ENCODE measurements at places on chromosomes 11 and 22.
A peak's percentile ranks its signal among the peaks of the same experiment; 100 is the strongest.

GRCh38 chr11:103903621-103904323 lies 132.7 kb upstream of the DDI1 start:
- DNase-seq: no peak

DNA sequence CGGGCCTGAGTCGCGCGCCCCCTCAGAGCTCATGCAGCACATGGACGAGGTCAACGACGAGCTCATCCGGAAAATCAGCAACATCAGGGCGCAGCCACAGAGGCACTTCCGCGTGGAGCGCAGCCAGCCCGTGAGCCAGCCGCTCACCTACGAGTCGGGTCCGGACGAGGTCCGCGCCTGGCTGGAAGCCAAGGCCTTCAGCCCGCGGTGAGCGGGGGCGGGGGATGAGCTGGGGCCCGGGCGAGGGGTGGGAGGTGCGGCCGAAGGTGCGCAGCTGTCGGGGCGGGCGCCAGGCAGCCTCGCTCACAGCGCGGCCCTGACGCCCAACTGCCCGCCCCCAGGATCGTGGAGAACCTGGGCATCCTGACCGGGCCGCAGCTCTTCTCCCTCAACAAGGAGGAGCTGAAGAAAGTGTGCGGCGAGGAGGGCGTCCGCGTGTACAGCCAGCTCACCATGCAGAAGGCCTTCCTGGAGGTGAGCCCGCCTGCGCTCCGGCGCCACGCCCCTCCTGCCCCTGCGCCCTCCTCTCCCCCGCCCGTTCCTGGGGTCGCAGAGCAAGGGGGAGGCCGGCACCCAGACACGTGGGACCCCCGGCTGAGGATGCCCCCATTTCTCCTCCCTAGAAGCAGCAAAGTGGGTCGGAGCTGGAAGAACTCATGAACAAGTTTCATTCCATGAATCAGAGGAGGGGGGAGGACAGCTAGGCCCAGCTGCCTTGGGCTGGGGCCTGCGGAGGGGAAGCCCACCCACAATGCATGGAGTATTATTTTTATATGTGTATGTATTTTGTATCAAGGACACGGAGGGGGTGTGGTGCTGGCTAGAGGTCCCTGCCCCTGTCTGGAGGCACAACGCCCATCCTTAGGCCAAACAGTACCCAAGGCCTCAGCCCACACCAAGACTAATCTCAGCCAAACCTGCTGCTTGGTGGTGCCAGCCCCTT lies 20.5 kb downstream of the EPS8L2 start:
- no peak for DNase-seq

DNA sequence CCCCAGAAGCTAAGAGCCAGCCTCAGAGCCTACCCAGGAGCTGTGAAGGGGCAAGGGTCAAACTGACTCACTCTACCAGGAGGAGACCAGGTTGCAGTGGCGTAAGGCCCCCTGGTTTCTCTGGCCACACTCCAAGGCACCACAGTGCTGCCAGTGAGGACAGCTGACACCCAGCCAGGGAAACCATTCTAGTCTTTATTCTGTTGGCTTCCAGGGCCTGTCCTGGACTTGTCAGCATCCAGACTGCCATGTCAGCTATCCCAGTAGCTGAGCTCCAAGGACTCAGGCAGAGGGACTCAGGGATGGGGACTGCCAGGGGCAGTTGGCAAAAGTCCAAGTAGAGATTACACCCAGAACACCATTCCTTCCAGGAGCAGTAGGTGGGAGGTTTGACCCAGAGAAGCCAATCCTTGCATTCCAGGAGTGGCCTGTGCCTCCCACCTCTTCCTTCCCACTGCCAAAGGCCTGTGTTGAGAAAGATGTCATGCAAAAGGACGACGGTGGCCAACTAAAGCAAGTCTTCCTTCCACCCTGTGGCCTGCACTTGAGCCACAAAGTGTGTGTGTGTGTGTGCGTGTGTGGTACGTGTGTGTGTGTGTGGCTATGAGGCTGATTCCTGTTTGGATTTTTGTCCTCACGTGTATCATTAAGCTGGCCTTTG lies 3.6 kb upstream of the MAPK8IP1 start:
- DNase-seq: no peak

GRCh38 chr11:88345408-88345807 lies 7.9 kb upstream of the CTSC start:
- DNase-seq: peak; percentile 32

- no peak for DNase-seq
These were observed 32.8 kb upstream of the SUSD2 start for GRCh38 chr22:24148266-24149197.

DNA sequence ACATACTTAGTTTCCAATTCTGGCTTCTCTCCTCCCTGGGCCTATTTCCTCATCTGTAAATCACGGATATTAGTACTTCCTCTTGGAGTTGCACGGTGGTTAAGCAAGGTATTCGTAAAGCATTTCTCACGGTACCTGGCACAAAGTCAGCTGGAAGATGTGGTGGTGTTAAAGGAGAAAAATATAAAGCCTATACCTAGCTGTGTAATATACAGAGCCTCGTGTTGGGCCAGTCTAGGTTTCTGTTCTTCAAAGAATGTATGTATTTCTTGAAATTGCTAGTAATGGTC lies 47.2 kb downstream of the DBX1 start:
- DNase-seq: no peak

- DNase-seq: peak; percentile 50
These were observed 3.4 kb downstream of the CCND1 start for GRCh38 chr11:69644071-69644961.

- DNase-seq: no peak
These were observed 1516.4 kb downstream of the TBC1D22A start for GRCh38 chr22:48278620-48279460.

DNA sequence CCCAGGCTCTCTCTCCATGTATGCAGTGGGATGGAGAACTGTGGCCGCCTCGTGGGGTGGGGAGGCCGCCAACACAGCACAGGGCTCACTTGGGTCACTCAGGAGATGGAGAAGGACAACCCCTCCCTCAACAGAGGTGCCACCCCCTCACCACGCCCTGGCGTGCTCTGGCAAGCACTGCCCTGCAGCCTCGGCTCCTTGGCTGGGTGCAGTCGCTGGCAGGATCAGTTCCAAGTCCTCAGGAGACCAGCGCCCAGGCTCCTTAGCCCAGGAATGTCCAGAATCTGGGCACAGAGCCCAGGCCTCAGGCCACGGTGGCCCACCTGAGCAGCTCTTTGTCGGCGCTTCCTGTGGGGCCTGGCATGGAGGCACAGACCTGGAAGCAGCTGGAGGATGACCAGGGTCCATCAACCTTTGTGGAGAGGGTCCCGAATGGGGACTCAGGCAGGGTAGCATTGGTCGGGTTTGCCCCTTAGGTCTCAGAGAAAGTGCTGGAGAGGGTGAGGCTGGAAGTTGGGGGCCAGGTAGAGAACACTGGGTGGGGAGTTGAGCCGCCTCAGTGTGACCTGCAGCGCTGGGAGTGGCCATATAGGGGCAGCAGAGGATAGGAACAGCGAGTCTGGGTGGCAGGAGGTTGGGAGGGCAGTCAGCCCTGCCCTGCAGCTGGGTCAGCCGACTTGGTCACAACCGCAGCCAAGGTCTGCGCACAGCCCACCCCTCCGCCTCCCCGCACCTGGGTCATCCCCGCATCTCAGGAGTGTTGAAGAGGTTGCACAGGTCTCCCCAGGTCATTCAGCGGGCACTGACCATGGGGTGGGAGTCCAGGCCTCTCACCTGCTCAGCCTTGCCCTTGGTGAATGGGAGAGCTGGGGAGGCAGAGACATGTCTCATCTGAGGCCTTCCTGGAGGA lies 8.2 kb downstream of the SUSD2 start:
- no peak for DNase-seq

GRCh38 chr11:78100676-78101472 lies 21.2 kb upstream of the NDUFC2 start:
- no peak for DNase-seq

- DNase-seq: no peak
These were observed 856.6 kb downstream of the METTL15 start for GRCh38 chr11:28964811-28965210.

DNA sequence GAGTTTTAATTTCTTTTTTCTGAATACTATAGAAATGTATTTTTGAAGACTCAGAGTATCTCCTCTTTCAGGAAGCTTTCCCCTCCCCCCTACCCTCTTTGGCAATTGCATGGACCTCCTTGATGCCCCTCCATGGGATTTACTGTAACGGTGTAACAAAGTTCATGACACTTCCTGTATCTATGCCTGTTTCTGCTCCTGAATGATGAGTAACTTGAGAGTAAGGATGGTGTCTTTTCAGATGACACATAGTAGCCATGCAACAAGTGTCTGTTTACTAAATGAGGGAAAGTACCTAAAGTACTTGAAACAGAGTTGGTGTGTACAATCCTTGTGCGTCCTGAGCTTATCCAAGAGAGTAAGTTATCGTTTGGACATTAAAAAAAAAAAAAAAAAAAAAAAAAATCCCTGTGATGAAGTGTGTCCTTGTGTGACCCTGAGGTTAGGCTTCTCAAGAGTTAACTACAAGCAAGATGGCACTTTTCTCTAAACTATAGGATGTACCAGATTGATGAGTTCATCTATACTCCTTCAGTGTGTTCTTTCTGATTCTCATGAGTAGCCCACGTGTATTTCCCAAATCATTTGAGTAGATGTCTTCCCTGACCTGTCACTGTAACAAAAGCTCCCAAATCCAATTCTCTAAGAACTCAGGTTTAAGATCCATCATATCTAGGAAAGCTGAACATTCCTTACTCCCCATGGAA lies 7.4 kb downstream of the ETS1 start:
- DNase-seq: no peak

- no peak for DNase-seq
These were observed 8.6 kb upstream of the DERL3 start for GRCh38 chr22:23847310-23847920.

- DNase-seq: no peak
These were observed 8.6 kb downstream of the SC5D start for GRCh38 chr11:121300972-121301699.

- no peak for DNase-seq
These were observed 113.9 kb downstream of the BCR start for GRCh38 chr22:23294221-23294620.

DNA sequence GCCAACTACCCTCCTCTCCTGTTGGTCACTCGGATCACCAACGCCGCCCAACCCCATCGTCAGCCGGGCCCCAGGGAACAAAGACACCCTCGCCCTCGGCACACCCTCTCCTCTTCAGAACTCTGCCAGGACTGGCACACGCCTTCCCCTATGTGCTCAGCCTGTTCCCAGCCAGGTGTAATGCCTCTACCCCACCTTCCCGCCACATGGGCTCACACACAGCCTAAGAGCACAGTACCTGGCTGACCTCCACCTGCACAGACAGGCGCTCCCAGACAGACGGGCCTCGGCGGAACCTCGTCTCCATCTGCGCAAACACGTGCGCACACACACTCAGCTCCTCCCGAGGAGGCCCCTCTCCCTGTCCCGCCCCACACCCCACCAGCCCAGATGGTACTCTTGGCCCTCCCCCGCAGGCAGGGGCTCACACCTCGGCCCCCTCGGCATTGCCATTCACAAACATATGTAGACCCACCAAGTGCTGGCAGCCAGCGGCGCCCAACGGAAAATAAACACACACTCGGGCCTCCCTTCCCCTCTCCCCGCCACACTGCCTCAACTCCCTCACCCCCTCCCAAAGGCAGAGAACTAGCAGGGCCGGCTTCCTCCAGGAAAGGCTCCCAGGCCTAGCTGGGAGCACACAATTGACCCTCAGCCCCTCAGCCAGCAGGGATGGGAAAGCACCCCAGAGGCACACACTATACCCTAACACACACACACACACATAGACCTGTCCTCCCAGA lies 8.5 kb downstream of the ELFN2 start:
- DNase-seq: no peak

DNA sequence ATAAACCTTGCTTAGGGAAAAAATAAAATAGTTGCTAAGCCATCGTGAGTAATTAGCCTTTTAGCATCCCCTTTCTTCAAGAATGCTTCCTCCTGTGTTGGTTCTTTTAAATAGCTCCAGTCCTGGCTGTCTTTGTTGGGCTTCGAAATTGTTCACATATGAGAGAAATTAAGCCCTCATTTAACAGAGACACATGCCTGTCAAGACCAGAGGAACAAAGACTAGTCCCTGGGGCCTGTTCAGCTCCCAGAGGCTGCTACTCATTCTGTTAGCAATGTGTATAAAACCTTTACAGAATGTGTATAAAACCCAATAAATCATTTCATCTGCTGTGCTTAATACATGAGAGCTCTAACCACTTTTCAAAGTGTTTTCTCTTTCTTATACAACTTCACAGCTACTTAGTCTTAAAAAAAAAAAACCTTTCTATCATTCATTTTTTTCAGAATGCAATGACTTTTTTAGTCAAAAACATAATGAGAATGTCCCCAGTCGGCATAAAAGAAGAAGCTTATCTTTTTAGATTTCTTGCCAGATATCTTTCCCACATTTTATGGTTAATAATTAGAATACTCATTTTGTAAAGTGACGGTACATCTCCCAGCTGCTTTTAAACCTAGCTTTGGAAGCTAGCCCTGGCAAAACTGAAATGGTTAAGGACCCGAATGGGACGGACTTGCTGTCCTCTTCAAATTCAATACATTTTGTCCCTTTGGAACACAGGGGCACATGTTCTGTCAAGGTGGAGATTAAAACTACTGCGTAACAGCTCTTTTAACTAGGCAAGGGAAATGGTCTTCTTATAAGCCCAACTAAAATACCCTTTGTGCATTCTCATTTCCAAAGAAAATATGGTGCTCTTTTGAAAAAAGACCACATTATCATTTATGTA lies 186.1 kb downstream of the SOX6 start:
- DNase-seq: peak; percentile 16

- DNase-seq: no peak
These were observed 16.9 kb upstream of the MUC2 start for GRCh38 chr11:1057806-1058205.

- DNase-seq: no peak
These were observed 1115.6 kb upstream of the CNTN5 start for GRCh38 chr11:97905101-97905500.

DNA sequence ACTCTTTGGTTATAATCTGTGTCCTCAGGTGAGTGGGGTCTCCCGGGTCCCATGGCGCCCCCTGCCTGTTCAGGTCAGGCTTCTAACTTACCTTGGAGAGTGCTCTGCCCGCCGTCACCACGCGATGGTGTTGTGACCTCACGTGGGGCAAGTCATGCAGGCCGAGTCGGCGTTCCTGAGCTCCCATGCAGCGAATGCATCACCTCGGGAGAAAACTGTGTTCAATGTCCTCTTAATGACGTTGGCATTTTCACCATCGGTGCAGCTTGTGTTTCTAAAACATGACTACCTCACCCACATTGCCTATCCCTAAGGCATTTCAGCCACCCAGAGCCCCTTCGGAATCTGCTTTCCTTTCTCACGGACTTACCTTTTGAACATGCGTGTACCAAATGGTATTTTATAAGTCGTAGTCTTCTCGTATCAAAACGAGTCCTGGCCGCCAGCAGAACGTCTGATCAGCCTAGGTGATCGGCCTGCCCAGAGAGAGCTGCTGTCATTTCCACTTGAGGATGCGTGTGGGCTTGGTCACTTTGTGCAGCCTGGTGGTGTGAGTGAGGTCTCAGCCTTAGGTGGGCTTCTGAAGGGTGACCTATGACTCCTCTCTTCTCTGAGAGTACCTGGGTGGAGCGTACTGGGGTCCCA lies 64.8 kb downstream of the TBC1D22A start:
- DNase-seq: no peak

DNA sequence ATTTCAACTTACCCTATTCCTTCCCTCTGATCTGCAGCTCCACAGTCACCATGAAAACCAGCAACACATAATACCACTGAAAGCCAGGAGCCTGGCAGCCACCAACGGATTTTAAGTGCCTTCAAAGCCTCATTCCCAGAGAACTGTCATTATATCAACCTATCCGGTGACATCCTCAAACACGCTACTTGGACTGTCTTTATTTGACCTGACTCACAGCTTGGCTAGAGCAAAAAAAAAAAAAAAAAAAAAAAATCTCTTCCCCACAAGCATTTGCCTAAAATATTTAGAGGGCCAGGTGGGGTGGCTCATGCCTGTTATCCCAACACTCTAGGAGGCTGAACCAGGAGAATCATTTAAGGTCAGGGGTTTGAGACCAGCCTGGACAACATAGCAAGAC lies 32.4 kb upstream of the ARHGAP32 start:
- no peak for DNase-seq

Data from GM04503 (cell line).